ENCODE measurements at places on chromosomes 1 and 21. TPM values are rescaled to one million over a fixed set of nuclear protein-coding genes. Genes with fewer than 3 reads are reported as not detected.

DNA sequence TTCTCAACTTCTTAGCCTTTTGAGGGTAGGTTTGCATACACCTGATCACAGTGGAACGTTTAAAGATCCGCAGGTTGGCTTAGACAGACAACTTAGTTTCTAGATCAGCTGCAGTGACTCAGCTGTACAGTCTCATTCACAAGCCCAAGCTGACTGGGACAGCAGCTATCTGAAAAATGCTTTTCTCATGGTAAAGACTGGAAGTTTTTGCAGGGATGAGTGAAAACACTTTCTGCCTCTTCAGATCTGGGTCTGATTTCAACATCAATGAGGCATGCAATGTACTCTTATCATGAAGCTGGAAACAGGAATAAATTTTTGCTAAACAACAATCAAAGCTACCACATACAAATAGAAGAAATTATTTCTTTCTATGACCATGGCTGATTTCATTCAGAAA, 61.1 kb upstream of the PTBP2 start:
- no peak for DNase-seq

GRCh38 chr1:74504125-74504932, 8.1 kb downstream of the LRRC53 start:
- no peak for DNase-seq

DNA sequence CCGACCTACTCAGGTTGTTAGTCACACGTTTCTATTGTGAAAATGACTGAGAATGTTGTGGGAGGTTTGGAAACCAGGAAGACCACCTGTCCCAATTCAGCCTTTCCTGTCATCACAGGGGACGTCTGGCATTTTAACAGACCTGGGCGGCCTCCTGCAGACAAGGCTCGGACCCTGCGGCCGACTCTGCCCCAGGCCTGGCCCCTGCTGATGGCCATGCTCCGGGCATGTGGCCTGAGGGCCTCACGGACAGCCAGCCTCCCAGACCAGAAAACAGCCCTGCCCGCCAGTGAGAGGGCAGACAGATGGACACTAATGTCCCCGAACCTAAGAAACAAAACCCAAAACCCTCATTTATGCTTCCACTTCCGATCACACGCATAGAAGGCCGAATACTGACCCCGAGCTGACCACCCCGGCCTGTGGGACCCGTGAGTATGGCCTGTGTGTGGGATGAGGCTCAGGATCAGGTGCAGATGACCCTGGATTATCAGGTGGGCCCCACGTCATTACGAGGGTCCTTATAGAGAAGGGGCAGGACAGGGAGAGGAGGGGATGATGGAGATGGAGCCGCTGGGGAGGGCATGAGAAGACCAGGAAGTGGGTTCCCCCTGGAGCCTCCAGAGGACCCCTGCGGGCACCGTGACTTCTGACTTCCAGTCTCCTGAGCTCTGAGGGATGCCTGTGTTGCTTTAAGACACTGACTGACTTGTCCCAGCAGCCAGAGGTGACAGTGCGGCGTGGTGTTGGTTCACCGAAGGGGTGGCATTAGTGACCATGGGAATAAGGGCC, 9.6 kb downstream of the COL18A1 start:
- no peak for DNase-seq

DNA sequence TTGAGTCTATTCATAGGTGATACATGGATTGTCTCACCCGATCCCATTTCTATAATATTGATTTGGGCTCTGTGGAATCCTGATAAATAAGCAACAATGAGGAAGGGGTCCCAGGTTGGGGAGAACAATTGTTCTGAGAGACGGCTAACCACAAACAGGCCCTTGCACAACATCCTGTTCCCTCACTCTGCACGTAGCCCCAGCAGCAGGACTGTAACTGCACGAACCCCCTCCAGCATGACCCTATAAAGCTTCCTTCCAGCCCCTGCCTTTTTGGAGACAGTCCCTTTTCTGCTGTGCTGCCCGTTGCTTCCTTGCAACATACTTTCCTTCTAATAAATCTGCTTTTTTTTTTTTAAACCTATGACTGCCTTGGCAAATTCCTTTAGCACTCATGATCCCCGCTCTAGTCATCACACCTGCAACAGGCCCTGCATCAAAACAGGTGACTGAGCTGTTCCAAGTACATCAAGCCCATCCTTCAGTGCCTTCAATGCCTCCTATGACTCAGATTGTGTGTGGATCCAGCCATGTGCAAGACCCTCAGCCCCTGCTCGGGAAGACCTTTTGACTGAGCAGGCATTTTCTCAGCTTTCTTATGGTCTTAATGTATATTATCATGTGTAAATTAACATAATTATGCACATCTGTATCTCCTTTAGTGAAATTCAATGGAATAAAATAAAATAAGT, 63.7 kb upstream of the B3GALNT2 start:
- no peak for DNase-seq

- no peak for DNase-seq
These were observed 11.5 kb downstream of the ATP1A4 start for GRCh38 chr1:160162931-160163330.

- no peak for DNase-seq
These were observed 7.0 kb downstream of the RPS6KA1 start for GRCh38 chr1:26536521-26536920.

- peak; percentile 86 for DNase-seq
These were observed 10.3 kb upstream of the LMNA start for GRCh38 chr1:156104065-156104810.

GRCh38 chr1:230558324-230558723, 84.0 kb upstream of the COG2 start:
- DNase-seq = no peak

DNA sequence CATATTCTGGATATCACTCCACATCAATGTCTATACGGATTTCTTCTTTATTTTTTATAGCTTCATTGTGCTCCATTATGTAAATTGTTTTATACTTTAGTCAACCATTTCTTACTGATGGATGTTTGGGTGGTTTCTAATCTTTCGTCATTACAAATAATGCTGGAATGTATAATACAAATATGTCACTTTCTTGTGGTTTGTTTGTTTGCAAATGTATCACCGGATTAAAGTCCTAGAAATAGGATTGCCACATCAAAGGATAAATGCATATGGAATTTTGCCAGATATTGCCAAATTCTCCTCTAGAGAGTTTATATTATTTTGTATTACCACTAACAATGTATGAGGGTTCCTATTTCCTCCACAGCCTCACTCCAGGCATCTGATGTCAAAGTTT, 48.7 kb upstream of the PRDM2 start:
- DNase-seq = no peak

DNA sequence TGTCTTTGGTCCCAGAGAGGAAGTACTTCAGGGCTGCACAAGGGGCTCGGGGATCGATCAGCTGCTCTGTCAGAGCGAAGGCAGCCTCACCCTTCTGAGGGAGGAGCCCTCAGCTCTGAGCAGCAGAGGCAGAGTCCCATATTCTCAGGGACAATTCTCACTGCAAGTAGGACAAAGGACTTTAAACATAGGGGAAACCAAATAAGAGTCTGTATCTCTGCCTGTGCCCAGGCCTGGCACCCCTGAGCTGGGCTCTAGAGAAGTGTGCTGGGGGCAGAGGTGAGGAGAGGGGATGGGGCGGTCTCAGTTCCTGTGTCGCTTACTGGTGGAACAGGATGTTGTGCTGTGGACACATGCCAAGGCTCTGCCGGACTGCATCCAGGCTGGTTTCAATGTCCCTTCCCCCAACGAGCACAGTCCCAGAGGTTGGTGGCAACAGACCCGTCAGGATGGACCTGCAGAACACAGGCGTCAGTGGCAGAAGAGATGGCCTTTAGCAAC, 76.6 kb downstream of the ABCA4 start:
- no peak for DNase-seq

DNA sequence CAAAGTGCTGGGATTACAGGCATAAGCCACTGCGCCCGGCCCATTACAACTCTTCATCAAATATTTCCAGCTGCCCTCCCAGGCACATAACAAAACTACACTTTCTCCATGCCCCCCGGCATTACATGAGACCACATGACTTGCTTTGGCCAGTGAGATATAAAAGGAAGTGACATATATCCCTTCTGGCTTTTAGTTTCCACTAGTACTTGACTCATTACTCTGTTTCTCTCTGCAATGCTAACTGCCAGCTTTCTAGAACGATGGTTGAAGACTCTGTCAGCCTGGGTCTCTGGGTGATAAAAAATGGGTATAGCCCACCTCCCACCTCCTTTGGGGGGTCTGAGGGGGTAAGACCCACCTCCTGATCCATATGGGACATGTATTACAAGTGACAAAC, 24.2 kb downstream of the ABL2 start:
- DNase-seq = no peak

- DNase-seq = no peak
These were observed 100.5 kb downstream of the TEX35 start for GRCh38 chr1:178613271-178613945.

DNA sequence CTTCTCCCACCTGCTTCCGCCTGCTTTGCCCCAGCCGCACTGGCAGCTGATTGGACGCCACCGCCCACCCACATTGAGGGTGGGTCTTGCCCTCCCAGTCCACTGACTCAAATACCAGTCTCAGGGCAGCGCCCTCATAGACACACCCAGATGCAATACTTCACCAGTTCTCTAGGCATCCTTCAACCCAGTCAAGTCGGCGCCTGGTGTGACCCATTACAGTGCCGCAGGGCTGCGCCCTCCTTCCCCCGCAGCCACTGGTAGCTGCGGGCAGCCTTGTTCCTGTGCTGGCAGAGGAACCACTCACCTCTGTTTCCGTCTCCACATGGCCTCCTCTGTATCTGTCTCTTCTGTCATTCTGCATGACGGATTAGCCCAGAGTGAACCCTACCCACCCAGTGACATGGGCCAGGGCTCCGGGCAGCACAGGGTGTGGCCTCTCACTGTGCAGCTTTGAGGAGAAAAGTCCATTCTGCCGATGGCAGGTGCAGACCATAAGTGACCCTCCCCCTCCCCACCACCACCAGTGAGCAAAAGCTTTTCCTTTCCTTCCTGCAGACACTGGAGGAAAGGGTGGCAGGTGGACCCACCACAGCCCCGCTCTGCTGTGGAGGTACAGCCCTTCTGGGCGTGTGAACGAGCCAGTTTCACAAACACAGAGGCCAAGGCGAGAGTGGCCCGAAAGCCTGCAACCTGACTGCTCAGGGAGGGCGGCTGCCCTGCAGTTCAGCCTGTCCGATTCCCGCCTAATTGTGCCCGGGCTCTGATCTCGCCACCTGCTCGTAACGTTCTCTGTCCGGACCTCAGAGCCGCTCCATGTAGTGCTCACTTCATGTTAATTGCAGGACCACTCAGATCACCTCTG, 57.1 kb downstream of the FAAP20 start:
- no peak for DNase-seq

- DNase-seq = no peak
These were observed 61.2 kb upstream of the CASZ1 start for GRCh38 chr1:10857687-10858086.

DNA sequence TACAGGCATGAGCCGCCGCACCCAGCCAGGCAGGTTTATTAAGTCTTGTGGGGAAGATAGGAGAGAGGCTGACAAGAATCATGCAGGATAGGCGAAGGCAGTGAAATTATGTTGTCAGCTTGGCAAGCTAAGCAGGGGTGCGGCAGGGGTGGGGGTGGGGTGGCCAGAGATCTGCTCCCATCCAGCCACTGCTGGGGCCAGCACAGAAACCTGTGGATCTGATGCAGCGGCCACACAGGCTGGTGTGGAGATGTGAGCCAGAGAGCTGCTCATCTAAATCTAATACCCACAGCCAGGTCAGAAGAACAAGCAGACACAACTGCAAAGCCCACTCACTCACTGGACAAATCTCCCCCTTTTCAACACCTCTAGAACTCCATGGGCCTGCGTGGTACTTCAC, 68.7 kb downstream of the KCTD3 start:
- DNase-seq = no peak

DNA sequence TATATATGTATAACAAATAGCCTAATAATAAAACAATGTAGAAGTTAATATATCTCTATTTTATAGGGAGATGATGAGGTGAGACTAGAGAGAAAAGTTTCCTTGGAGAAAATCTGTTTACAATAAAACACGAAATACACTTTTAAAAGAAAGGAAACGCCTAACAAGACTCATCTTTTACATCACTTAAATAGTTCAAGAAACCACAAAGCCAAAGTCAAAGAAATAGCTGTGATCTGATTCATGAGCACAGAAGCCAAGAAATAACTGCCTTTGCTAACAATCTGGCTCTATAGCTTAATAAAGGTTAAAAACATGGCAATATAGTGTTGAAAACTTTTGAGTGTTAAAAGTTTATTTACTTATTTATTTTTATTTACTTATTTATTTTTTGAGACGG, 61.5 kb downstream of the TOR3A start:
- DNase-seq = peak; percentile 47

- DNase-seq = no peak
These were observed at the start of gene SPRR2D for GRCh38 chr1:153040950-153041631. Gene SPRR2D, minus strand, starts transcription at chr1:153041120. Its CDS starts 774 bp downstream, at chr1:153040346.

DNA sequence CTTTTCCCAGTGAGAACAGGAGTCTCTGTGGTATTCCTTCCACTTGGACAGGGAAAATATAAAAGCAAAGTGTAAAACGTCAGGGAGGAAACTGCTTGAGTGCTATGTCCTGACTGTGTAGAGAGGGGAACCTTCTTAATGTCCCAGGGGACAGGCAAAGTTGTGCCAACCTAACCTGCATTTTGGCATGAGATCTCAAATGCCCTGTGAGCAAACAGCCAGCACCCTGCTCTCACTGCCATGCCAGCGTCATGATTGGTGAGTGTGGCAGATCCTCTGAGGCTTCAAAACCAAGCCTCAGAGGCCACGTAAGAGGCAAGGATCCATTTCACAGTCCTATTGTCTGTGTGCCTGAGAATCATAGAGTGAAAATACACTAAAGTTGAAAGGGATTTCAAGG, 49.7 kb upstream of the RAP1A start:
- DNase-seq = no peak

- DNase-seq = no peak
These were observed 23.4 kb upstream of the PTP4A2 start for GRCh38 chr1:31961536-31961935.

- DNase-seq = no peak
These were observed 1424.2 kb downstream of the MRPL39 start for GRCh38 chr21:24183077-24183476.

TFF3 gene
- not detected for total RNA-seq

PIK3R3 gene
- total RNA-seq = 10.7 TPM

KCNA3 gene
- total RNA-seq = not detected

S100B gene
- total RNA-seq = not detected

RIPPLY3 gene
- not detected for total RNA-seq

HIPK1 gene
- total RNA-seq = 34.8 TPM

KRTAP19-3 gene
- not detected for total RNA-seq

PSMB4 gene
- total RNA-seq = 482 TPM

PIAS3 gene
- 9.8 TPM for total RNA-seq

CFAP126 gene
- total RNA-seq = not detected

Data from pulmonary artery endothelial cell (primary cell).